ENCODE measurements at places on chromosomes 4 and X. TPM values are rescaled to one million over a fixed set of nuclear protein-coding genes. Genes with fewer than 3 reads are reported as not detected.
A peak's percentile ranks its signal among the peaks of the same experiment; 100 is the strongest.

- DNase-seq, result no peak
These were observed 9.2 kb upstream of the RBPJ start for GRCh38 chr4:26311633-26312032.

- DNase-seq, result no peak
These were observed 14.4 kb downstream of the ITGB1BP2 start for GRCh38 chrX:71315917-71316316.

DNA sequence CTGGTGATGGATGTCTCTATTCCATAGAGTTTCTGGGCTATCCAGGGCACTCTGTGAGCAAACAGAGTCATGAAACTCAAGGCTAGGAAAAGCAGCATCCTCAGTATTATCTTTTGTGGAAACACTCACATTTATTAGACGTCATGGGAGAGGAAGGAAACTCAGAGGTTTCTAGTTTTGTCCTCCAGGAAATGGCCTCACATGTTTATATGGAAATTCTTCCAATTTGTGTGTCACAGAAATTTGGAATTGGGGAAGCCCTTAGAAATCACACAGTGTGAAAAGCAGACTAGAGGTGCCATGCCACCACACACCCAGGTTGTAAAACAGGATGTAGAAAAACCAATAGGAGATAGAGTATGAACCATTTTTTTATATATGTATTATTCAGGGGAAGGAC is 31.1 kb downstream of the IDS start:
- no peak for DNase-seq

DNA sequence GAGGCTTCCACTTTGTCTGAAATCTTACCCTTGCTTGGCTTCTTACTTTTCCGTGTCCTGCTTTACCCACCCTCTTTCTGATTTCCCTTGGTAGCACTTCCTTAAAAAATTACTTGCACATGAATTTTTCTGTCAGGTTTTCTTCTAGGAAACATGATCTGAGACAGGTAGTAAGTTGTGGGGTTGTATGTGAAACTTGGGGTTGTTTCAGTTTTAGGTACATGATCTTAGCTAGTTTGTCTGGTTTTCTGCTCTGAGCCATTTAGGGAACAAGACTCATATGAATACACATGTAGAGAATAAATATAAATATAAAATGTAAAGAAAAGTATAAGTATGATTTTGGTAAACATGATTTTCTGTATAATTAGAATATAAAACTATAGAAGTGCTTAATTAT is 17.4 kb upstream of the ARMCX2 start:
- no peak for DNase-seq

DNA sequence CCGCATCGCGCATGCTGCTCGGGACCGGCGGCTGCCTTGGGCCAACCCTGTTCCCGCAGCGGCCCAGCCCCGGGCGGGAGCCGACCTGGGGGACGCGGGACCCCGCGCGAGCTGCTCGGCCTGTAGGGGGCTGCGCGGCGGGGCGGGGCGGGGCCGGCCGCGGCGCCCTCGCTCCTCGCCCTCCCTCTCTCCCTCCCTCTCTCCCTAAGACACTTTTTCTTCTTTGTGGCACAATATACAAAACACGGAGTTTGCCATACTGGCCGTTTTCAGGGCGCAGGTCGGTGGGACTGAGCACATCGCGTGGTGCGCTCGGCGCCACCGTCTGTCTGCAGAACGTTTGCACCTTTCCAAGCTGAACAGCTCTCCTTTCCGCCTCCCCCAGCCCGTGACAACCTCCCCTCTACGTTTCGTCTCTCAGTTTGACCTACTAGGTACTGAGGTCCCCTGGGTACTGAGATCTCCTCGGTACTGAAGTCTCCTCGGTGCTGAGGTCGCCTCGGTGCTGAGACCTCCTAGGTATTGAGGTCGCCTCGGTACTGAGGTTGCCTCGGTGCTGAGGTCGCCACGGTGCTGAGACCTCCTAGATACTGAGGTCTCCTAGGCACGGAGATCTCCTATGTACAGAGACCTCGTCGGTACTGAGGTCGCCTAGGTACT is 261.1 kb upstream of the PLCXD1 start:
- no peak for DNase-seq

GRCh38 chr4:52833941-52834525 is 28.1 kb upstream of the RASL11B start:
- no peak for DNase-seq

DNA sequence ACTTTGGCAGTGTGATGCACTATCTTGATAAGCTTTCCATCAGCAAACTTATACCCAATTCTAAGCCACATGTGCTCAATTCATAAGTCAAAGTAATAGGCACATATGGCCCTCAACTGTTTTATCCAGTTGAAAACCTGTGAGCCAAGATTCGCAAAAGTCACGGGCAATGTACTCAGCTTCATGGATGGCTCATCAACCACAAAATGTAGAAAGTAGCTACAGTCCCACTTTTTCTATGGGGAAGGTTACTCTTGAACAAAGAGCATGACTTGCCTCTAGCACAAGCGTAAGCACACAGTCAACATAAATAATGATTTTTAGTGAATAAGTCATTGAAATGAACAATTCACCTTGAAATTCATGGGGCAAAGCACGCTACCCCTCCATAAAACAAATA is 25.1 kb upstream of the DDX53 start:
- no peak for DNase-seq

DNA sequence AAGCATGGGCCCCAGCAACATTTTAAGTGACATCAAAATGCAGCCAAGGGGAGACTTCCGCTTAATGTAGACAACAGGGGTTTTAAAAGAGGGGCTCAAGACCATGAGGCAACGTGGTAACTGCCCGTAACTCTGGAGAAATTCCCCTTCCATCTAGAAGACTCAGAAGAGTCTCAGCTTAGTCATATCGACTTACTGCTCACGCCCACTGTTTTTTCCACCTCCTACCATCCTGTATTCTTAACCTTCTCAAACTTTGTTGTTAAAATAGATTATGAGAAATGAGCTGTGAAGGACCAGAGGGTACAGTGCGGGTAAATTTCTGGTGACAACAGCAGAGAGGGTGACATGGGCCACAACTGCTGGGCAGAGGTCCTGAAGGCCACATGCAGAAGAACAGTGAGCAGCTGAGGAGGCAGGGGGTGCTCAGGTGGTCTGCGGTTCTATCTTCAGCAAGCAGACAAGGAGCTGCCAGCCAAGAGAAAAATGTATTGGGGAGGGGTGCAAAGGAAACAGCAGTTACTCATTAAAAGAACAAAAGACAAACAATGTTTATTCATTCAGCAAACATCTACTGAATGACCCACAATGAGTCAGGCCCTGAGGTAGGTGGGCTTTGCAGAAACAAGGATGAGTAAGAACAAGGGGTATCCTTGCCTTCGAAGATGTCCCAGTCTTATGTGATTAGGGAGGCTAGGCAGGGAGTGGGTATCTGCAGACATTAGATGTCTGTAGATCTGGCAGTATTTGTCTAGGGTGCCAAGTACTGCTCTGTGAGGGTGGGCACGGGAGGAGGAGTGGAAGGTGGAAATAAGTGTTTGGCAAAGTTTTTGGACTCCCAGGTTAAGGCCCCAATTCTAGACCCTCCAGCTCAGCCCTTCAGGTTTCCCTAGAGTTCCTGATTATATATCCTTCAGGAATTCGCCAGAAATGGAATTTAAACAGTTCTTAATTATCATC is 175.3 kb downstream of the TSPAN5 start:
- no peak for DNase-seq

GRCh38 chr4:163343604-163344146 is at the start of gene NPY5R:
NPY5R (plus strand) TSS chr4:163343892; CDS start chr4:163350274, 6,382 bp downstream.
- peak; percentile 43 for DNase-seq

DNA sequence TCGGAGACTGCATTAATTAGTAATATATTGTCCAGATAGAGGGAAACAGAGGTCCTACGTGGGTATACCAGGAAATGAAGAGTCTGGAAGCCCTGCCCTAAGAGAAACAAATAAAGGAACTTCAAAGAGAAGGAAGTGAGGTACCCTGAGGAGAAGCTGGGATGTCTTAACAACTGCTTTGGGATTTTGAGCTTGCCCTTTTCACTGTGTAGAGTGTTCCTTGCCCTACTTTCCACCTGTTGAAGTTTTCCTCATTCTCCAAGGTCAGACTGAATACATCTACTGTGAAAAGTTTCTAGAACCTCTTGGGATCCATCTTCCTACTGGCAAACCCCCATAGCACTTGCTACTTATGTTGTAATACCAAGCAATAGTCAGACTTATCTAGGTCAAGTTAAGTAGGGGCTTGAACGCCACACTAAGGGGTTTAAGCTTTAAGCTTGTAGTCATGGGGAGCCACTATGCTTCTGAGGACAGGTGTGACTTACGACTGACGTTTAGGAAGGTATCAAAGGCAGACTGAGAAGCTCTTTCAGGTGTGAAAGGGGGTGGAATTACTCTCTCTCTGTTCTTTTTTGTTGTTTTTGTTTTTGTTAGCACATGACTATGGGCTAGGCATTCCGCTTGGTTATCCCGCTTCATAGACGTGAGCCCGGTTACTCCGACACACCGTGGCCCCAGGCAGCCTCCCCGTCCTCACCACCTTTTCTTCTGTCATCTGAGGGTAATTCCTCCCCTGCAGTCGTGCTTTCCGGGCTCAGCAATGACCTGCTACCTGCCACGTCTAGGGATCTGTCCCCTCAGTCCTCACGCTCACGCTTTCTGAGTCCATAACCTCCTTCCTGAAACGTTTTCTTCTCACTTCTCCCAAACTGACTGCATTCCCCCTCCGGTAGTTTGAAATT is 959 bp upstream of the REST start:
- DNase-seq, result peak; percentile 46

Gene NSUN7
- 0.35 TPM for total RNA-seq

Gene MTMR8
- total RNA-seq, result 1.6 TPM

Gene PASD1
- not detected for total RNA-seq

Gene SPANXA1
- not detected for total RNA-seq

Gene MAGEE2
- not detected for total RNA-seq

Gene CXCL1
- 0.97 TPM for total RNA-seq

Gene PLXNA3
- 22.8 TPM for total RNA-seq

Gene EGF
- total RNA-seq, result not detected

Data from right lobe of liver (tissue), 6 donors.